ENCODE measurements at places on chromosomes 2 and 18. TPM values are rescaled to one million over a fixed set of nuclear protein-coding genes. Genes with fewer than 3 reads are reported as not detected.

The ALLC gene
- not detected for total RNA-seq

The GULP1 gene
- 32.2 TPM for total RNA-seq

The REG3G gene
- total RNA-seq = not detected

The NOL4 gene
- not detected for total RNA-seq

The TXNL1 gene
- 46.0 TPM for total RNA-seq

The MPP4 gene
- total RNA-seq = 9.0 TPM

The LOXL3 gene
- total RNA-seq = 1.8 TPM

The POTEF gene
- total RNA-seq = under 0.01 TPM

The UGT1A4 gene
- total RNA-seq = not detected

The CYP26B1 gene
- total RNA-seq = 0.78 TPM

The PLCD4 gene
- total RNA-seq = 1.6 TPM

The SOCS6 gene
- total RNA-seq = 23.7 TPM

The TBR1 gene
- 0.04 TPM for total RNA-seq

The DIPK1C gene
- total RNA-seq = not detected

The MAL gene
- not detected for total RNA-seq

The CYBRD1 gene
- total RNA-seq = 61.7 TPM

The MROH2A gene
- not detected for total RNA-seq

The PTPRN gene
- not detected for total RNA-seq

The REG1B gene
- total RNA-seq = not detected

The NTSR2 gene
- total RNA-seq = not detected

The HES6 gene
- total RNA-seq = 6.6 TPM

The CNGA3 gene
- not detected for total RNA-seq

The KCNG2 gene
- not detected for total RNA-seq

The MLPH gene
- not detected for total RNA-seq

The PNPT1 gene
- total RNA-seq = 34.0 TPM

The UGT1A8 gene
- total RNA-seq = not detected

The WDSUB1 gene
- 5.7 TPM for total RNA-seq

The ZNF519 gene
- 2.3 TPM for total RNA-seq
